ENCODE measurements at places on chromosomes 5 and 9.

GRCh38 chr5:8538821-8539220 is 669.9 kb downstream of the MTRR start:
- DNase-seq = no peak

GRCh38 chr5:72298711-72299110 is 21.3 kb downstream of the MRPS27 start:
- DNase-seq = no peak

GRCh38 chr5:122199146-122199545 is 69.8 kb downstream of the ZNF474 start:
- DNase-seq = no peak

DNA sequence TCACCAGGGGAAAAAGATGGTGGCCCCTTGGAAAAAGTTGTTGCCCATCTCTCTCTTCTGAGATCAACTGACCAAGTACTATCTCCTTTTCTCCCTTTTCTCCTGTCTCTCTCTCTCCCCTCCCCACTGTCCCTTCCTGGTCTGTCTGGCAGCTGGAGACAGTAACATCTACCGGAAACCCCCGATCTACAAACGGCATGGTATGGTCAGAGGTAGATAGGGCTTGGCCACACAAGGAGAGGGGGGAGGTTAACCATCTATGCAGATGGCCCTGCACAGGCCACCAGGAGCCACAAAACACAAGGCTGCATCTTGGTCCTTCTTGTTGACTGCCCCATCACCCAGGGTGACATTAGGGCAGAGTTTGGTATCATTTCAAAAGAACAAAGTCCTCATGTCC is 29.3 kb upstream of the AFAP1L1 start:
- no peak for DNase-seq

DNA sequence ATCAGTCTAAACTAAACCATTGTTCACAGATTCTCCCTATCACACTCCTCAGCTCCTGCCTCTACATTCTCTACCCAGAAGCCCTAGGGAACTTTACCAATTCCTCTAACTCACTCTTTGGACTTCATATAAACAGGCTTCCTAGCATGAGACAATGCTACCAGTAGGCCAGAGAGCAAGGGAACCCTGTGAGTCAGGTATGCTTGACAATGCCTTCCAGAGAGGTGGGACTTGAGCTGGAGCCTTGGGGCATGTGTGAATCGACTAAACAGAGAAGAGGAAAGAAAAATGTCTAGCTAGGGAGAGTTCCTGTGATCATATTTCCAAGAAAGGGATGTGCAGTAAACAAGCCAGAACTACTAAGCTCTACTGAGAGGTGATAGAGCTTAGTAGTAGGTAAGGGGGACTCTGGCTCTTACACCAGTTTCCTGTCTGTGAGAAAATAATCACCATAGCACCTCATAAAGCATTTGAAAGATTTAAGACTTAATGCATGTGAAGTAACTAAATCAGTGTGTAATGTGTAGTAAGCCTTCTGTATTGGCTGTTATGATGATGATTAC is 6.4 kb upstream of the RFK start:
- no peak for DNase-seq

DNA sequence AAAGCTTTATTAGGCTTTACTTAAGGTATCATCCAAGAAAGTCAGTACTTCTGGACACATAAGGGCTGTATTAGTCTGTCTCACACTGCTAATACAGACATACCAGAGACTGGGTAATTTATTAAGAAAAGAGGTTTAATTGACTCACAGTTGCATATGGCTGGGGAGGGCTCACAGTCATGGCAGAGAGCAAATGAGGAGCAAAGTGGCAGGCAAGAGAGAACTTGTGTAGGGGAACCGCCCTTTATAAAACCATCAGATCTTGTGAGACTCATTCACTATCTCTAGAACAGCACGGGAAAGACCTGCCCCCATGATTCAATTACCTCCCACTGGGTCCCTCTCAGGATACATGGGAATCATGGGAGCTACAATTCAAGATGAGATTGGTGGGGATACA is 49.2 kb upstream of the SLC44A1 start:
- DNase-seq = no peak

- no peak for DNase-seq
Measured at GRCh38 chr9:114282926-114283325, 40.0 kb upstream of the ORM1 start.

DNA sequence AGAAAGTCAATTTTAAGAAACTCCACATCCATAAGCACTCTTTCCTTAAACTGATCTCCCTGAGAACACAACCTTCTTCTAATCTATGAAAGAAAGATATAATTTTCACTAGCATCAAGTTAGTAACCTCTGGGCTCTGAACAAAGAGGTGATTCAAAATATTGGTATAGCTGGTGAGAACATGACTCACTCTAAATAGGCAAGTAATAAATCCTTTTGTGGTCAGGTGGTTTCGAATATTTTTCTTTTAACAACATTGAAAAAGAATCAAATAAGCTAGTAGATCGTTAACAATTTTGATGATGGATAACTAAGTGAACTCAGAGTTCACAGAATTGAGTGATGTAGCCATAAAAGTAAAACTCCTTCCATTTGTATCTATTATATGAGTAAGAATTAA is 150.6 kb upstream of the IQGAP2 start:
- DNase-seq = no peak

DNA sequence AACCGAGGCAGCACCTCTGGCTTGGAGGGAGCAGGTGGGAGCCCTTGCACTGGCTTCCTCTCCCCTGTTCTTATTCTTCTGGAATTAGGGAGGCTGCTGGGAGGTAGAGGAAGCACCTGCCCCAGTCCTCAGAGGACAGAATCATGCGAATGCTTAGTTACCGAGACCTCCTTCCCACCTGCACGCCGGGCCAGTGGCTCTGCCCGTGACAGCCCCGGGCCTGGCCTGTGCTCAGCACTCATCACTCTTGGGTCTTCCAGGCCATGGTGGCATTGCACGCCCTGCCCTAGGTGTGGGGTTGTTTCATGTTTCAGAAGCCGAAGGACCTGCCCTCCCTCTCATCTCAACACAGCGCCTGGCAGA is 45.3 kb upstream of the NKD2 start:
- no peak for DNase-seq

- no peak for DNase-seq
Measured at GRCh38 chr5:124220418-124220817, 526.0 kb downstream of the ZNF608 start.

DNA sequence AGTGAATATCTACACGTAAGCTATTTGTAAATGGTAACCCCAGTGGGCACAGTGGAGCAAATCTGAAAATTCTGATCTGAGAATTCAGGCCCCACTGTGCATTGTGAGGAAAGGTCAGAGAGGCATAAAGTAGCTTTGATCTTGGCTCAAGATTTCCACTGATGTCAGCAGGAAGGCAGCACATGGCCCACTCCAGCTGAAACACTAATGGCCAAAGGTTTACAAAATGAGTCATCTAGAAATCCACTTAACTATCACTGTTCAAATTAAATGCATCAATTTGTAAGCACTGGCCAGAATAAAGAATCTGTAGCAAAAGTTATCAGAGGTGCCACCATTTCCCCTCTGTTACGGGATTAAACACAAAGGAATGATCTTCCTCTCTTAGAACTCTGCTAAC is 191.6 kb downstream of the C9orf152 start:
- no peak for DNase-seq

DNA sequence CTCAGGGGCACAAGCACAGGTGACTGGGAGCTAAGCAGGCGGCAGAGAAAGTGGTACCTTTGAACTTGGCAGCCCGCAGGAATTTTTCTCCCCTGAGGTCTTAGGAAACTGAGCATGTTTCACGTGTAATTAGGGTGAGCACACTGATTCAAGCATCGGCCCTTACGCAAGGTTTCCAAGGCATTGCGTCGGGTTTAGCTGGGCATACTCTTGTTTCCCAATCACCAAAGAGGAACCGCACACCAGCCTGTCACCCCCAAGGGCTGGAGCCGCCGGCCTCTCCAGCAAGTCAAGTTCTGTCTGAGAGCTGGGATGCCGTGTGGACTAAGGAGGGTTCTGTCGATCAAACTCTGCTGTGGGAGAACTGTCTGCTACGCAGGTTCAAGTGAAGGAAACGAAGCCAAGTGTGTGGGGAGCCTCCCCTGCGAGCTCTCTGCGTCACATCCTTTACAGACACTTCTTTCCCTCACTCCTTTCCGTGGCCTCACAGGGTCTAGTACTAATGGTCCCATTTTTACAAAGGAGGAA is 53.0 kb downstream of the ERGIC1 start:
- peak; percentile 61 for DNase-seq

GRCh38 chr9:131704141-131704983 is 35.5 kb downstream of the RAPGEF1 start:
- DNase-seq = no peak

DNA sequence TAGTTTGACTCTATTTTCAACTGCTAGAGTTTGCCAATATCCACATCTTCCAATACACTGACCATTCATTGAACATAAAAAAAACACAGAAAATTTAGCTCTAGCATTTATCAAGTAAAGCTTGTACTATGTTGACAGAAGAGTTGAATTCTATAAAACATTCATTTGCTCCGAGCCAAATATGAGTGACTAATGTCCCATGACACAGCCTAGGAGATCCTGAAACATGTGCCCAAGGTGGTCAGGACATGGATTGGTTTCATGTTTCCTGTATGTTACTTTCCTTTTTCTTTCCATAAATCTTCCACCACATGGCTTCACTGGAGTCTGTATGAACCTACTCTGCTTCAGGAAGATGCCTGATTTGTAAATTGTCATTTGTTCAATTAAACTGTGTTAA is 122.4 kb upstream of the PRDM9 start:
- no peak for DNase-seq

DNA sequence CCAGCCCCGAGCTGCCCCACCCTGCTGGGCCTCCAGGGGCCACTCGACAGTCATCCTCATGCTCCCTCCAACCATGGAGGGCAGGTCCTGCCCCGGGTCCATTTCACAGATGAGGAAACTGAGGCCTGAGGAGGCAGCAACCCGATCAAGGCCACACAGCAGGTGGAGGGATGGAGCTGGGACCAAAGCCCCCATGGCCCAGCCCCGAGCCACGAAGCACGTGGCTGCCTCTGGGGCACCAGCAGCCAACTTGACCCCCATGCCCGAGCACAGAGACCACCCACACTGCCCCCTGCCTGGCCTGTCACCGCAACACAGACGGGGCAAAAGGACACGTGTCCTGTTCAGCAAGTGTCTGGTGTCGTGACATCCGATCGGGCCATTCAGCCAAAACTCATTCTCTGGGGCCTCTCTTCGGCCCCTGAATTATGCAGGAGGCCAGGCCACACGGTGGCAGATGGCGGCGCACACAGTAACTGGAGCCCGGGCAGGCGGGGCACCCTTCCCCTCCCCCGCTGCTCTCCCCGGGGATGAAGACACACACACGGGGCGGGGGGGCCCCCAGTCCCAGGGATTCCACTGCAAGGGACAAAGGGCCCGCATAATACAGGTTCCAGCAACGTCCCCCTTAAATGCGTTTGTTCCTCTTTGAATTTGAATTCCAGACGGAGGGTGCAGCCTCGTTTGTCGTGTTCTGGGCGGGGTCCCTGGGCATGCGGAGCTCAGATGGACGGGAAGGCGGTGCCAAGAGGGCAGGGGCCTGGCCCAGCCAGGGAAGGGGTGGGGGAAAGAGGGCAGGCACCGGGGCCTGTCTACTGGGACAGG is 29.4 kb upstream of the TMEM250 start:
- no peak for DNase-seq

DNA sequence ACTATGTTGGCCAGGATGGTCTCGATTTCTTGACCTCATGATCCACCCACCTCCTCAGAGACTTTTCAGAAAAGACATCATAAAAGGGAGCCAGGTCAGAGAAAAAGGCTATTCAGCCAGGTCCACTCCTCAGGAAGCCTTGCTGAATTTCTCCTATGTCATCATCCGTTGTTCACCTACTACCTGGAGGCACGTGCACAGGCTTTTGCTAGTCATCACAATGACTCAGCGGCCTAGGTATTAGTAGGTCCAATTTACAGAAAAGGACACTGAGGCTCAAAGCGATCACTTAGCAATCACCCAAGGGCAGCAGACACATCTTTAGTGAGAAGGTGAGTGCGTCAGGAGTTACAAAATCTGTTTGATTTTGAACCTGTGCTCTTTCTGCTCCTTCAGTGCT is 72.3 kb upstream of the RAD23B start:
- no peak for DNase-seq

DNA sequence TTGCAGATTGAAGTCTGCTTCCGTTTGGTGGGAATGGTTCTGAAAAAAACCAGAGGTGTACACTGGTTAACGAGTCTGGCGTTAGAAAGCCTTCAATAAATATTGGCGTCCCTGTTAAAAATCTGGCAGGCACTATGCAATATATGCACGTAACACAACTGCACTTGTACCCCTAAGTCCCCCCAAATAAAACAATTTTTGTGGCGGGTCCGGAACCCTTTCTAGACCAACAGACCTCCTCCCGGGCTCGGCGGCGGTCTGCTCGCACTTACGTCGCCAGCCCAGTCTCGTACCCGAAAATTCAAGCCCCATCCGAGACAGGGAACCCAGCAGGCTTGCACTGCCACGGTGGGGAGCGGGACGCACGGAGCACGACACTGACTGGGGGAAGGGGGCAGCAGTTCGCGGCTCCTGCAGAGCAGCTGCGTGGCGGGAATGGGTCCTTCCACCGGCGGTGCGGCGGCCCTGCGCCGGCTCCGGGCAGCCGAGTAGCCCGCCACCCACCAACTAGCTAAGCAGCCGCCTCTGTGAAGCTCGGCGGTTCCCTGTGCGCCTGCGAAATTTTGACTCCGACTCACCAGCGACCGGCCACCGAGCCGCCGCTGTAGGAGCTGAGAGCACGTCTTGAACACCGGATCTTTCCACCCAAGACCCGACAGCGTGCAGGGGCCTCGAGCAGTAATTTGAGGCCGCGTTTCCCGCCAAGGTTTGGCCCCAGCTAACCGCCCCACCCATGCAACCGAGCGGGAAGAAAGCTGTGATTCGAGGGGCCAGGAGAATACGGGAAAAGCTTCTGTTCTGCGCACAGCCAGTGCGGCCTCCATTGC is 3.9 kb downstream of the MCIDAS start:
- DNase-seq = no peak

GRCh38 chr9:117747386-117747970 is 43.3 kb downstream of the TLR4 start:
- no peak for DNase-seq

GRCh38 chr9:124696101-124696500 is 75.0 kb downstream of the NR6A1 start:
- no peak for DNase-seq

- DNase-seq = no peak
Measured at GRCh38 chr5:107570805-107571531, 99.8 kb downstream of the EFNA5 start.

DNA sequence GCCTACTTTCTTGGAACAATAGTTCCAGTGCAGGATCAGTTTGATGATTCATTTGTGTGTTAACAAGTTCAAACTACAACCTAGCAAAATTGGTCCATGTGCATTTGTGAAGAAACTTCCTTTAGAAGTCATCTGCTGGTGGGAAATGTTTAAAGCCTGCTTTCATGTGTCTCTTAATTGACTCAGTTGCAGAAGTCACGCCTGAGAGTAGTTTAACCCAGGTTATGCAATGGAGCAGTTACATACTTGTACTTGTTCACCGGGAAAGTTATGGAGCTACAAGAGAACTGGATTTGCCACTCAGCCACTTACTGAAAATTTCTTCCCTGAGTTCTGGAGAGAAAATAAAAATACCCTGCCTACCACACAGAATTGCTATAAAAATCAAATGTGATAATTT is 1397.8 kb downstream of the PTPRD start:
- no peak for DNase-seq

- DNase-seq = no peak
Measured at GRCh38 chr5:160852049-160852448, at the start of gene ATP10B. TSS of gene ATP10B (minus strand) at chr5:160852211. CDS start at chr5:160688074, 164,137 bp downstream.

- DNase-seq = no peak
Measured at GRCh38 chr9:137985637-137986071, 108.1 kb downstream of the CACNA1B start.

- DNase-seq = no peak
Measured at GRCh38 chr9:129873563-129874190, 38.4 kb downstream of the USP20 start.
